ENCODE measurements at places on chromosomes 5 and 9. TPM values are rescaled to one million over a fixed set of nuclear protein-coding genes. Genes with fewer than 3 reads are reported as not detected.

FAM81B gene
- total RNA-seq, result 0.30 TPM

OBP2B gene
- not detected for total RNA-seq

DNA sequence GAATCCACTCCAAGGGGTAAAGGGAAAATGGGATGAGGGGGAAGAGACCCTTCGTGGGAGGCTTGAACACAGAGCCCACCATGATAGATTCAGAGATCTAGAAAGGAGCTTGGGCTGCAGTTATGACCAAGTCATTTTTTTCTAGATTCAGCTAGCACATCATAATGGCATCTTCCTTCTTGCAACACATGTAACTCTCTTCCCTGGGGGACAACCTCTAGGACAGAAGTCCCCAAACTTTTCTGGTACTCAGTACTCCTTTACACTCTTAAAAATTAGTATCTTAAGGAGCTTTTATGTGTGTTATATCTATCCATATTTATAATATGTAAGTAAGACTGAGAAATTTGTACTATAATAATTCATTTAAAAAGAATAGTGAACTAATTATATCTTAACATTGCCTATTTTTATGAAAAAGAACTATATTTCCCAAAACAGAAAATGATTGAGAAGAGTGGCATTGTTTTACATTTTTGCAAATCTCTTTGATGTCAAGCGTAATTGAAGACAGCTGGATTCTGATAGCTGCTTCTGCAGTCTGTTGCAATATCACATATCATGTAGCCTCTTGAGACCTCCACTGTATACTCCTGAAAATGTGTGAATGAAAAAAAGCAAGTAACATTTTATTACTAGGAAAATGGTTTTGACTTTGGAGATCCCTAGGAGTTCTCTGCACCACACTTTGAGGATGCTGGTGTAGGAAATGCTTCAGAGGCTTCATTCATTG, 875 bp downstream of the ACO1 start:
- DNase-seq, result no peak

GRCh38 chr5:2840372-2840915, 89.0 kb upstream of the IRX2 start:
- no peak for DNase-seq

GRCh38 chr5:128303593-128303992, 220.0 kb downstream of the SLC12A2 start:
- DNase-seq, result no peak

DNA sequence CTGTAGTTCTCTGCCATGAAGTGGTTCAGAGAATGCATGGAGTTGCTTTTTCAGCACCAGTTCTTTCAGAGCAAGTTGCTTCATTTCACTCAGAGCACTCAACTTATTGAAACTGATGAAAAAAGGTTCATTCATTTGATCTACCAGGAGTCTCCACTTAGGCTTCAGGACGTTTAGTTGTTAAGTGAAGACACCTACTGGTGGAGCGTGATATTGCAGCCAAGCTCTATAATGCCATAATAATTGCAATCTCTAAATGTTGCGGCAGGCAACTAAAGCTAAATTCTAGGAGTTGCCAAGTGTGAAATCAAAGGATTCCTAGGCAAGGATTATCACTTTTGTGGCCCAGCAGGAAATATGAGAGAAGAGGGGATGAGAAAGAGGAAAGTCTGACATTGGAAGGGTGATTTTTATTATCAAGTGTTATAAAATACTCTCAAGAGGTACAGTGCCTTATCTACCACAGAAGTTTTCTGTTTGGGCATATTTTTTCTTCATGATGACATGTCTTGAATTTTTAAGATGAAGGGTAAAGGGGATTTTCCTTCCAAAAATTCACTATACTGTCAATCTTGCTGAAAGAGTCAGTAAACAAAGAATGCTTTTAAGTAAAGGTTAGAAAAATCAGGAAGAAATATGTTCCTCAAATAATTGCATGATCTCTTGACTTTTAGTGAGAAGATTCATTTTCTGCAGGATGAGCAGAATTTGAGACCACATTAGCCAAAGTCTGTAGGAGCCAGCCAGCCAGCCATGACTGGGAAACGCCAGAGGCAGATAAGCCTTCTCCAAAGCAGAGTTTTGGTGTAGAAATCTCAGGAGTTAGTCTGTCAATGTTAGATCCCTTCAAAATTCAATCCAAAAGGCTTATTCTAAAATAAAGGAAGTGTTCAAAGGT, 83.4 kb downstream of the SH3PXD2B start:
- DNase-seq, result peak; percentile 16

DNA sequence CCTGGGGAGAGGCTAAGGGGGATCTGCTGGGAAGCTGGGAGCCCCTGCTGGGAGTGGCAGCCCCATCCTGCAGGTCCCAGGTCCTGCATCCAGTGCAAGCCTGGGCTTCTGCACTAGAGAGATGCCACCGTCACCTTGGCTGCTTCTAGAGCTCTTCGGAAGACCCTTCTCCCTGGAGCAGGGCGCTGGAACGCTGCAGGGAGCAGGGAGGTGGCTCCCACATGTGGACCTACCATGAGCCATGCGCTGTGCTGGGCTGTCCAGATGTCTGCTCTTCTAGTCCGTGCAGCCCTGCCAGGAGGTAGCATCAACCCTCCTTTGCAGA, 90.9 kb upstream of the PHYKPL start:
- no peak for DNase-seq

GRCh38 chr5:153813901-153814300, 224.8 kb downstream of the FAM114A2 start:
- DNase-seq, result no peak

DNA sequence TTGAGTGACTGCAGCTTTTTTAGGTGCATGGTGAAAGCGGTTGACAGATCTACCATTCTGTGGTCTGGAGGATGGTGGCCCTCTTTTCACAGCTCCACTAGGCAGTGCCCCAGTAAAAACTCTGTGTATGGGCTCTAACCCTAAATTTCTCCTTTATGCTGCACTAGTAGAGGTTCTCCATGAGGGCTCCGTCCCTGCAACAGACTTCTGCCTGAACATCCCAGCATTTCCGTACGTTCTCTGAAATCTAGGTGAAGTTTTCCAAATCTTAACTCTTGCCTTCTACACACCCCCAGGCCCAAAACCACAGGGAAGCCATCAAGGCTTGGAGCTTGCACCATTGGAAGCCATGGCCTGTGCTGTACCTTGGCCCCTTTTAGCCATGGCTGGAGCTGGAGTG, 1898.1 kb upstream of the NUDT12 start:
- no peak for DNase-seq

- DNase-seq, result no peak
Observed at GRCh38 chr5:149056616-149057165, 6.2 kb downstream of the SH3TC2 start.

DNA sequence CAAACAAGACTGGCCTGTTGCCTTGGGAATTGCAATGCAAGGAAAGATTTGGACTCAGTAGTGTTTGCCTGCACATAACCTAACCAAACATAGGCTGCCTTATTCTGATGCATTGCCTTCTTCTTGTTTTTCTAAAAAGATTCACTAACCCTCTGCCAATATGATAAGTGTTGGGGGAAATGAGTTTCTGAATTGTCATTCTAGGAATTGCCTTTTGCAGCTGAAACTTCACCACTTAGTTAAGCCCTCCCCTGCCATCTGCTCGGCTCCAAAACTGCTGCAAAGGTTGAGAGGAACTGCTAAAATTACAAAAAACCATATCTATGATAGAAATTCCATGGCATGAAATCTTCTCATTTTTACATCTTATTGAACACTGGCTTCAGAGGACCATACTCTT, 41.6 kb upstream of the SPATA31D4 start:
- no peak for DNase-seq

- no peak for DNase-seq
Observed at GRCh38 chr9:137000177-137000930, 4.0 kb upstream of the CLIC3 start.

All from NCI-H460 (cell line).